NCI-H524 (cell line): ENCODE measurements at places on chromosomes 5 and 9.

DNA sequence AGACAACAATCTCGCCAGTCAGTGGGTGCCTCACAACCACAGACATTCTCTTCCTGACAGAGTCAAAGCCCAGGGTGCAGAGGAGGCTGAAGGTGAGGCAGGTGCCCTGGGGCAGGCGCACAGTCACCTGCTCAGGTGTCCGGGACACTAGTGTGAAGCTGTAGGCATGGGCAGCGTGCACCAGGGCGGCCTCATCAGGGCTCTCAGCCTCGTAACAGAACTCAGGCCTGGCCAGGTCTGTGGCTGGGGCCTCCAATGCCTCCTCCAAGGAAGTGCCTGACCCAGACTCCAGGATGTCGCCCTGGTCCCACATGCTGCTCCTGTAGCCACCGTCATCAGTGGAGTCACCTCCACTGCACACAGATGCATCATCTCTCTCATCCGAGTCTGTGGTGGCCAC is 198.7 kb downstream of the PTTG1 start:
- DNase-seq = no peak

- DNase-seq = peak; percentile 70
Observed at GRCh38 chr5:93601802-93602155, 18.8 kb downstream of the NR2F1 start.

DNA sequence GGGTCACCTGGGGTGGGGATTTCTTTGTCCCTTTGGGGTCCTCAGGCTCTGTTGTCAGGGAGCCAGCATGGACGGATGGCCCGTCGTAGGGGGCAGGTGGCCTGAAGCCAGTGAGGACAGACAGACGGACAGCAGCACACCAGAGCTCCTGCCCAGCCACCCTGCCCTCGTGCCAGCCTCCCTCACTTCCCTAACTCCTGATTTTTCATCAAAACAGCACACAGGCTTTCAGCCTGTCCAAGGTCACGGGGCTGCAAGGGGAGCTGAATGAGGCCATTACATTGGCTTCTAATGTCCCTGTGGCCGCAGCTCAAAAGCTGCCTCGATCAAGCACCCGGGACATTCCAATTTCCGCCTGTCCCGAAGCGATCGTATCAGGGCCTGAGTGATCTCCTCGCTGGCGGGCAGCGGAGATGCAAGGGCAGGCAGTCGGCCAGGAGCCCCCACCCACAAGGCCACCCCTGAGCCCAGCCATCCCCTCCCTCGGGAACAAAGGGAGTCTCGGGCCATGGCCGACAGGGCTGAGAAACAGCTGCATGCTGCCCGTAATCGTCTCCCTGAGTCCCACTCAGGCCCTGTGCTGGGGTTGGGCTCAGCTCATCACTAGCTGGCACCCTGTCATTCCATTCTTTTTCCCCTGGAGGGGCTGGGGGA is 50.5 kb upstream of the RNU6ATAC start:
- no peak for DNase-seq

GRCh38 chr5:117800261-117800660 is 1188.1 kb downstream of the DTWD2 start:
- DNase-seq = no peak

DNA sequence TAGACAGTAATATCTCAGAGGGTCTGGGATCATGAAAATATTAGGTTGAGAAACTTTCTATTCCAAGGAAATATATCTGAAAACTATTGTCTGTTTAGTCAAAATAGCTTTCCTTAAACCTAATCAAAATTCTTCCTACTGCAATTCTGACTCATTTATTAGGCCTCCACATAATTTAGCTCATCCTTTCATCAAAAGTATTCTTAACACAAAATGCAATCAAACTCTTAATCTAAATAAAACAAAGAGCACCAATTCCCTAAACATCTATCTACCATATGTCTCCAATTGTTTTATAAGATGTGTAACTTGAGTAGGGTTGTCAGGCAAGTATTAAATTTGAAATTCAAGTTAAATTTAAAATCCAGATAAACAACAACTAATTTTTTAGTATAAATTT is 142.1 kb downstream of the PLK2 start:
- no peak for DNase-seq

DNA sequence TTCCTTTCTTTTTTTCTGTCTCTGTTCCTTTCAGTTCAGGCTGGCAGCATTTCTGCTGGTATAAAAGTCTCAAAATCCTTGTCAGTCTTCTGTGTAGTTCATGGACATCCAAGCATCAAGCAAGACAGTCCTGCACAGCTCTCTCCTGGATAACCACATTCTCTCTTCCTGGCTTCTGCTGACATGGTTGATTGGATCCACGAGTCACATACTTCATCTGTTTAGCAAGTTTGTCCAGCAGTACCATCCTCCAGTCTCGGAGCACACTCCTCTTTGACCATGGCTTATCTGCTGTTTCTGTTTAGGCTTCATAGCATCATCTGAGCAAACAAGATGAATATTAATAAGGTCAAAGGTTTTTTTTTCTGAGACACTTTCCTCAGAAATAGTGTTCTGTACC is 220.8 kb downstream of the KDM4C start:
- no peak for DNase-seq

GRCh38 chr9:124897570-124898460 is 35.9 kb downstream of the ARPC5L start:
- DNase-seq = no peak

DNA sequence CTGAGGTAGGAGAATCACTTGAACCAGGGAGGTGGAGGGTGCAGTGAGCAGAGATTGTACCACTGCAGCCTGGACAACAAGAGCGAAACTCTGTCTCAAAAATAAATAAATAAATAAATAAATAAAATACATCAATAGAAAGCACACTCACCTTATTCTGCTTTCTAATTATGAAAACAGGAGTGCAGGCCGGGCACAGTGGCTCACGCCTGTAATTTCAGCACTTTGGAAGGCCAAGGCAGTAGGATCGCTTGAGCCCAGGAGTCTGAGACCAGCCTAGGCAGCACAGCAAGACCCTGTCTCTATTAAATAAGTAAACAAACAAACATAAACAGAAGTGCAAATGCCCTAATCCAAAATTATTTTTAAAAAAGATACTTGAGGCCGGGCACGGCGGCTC is 2.3 kb downstream of the PWWP2A start:
- no peak for DNase-seq

DNA sequence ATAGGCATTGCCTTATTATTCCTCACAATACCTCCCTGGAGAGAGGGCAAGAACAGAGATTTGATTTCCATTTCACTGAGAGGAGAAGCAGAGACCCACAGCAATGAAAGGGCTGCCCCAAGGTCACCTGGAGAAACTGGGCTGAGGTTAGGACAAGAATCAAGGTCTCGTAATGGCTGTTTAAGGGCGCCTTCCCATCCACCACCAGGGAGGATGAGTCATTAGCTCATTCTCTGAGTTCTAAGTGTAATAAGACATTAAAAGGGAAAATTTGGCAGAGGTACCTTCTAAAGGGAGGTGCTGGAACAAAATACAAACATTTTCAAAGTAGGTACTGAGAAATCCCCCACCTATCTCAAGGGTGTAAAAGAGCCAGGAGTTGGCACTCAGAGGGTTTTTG is 52.6 kb upstream of the TCERG1 start:
- no peak for DNase-seq

- no peak for DNase-seq
Observed at GRCh38 chr5:89072842-89073672, 190.1 kb upstream of the MEF2C start.

- DNase-seq = no peak
Observed at GRCh38 chr5:1251678-1252580, 26.7 kb downstream of the SLC6A18 start.

GRCh38 chr9:31783491-31783890 is 601.0 kb upstream of the ACO1 start:
- DNase-seq = no peak

GRCh38 chr5:60470881-60471280 is 229.1 kb downstream of the DEPDC1B start:
- no peak for DNase-seq

- peak; percentile 52 for DNase-seq
Observed at GRCh38 chr9:34037626-34038025, 11.1 kb downstream of the UBAP2 start.

DNA sequence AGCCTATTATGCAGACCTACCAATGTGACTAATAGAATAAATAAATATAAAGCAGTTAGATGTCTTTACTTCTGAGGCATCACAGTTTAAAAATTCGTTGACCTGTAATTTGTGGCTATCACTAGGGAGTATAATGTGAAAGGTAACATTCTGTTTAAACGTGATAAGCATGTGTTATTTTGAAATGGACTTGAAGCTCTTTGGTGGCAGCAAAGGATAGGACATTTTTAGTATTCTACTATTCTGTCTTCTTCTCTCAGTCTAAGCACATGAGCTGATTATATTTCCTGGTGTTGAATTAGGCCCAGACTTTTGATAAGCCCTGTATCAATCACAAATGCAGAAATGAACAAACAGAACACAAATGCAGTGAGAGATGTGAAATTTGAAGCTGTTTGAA is 974.0 kb upstream of the CDH10 start:
- no peak for DNase-seq

DNA sequence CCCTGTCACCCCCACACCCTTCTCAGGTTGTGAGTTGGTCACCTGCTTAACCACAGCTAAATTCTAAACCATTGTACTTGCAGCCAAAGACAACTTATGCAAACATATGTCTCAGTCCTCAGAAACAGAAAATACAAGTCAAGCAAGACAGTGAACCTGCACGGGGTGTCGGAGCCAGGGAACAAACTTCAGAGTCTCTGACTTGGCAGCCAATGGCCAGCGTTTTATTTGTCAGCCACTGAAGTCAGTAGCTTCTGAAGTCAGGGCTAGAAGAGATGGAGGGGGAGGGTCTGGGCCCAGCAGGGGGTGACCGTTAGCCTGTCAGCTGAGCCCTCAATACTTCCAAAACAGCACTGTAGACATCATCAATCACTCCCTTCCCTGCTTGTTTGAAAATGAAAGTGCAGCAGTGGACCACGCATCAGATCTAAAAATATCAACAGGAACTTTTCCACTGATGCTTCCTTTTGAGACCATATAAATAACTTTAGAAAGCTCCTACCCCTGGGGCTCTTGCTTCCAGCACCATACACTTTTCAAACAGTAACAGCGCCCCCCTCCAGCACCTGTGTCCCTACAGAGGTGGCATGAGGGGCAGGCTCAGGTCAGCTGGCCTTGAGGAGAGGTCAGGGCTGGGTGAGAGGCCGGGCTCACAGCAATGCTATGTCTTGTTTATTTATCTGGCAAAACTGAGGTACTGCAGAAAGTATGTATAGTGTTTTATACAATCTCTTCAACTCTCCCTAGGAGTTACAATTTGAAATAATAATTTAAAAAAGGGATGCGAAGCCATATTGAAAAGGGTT is 142.5 kb downstream of the ACER2 start:
- no peak for DNase-seq

DNA sequence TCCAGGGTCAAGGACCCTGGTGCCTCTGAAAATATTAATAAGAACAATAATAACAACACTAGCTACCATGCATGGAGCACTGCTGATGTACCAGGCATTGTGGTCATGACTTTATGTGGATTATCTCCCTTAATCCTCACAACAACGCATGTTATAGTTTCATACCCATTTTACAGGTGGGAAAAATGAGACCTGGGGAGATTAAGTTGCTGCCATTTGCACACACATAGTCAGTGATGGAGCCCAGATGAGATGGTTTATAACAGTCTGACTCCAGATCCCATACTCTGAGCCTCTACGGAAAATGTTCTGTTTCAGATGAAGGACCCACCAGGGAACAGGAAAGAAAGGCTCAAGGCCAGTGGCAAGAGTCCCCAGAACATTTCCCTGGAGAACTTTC is 48.2 kb upstream of the PPARGC1B start:
- DNase-seq = no peak
